Esophagus squamous epithelium (tissue), 5 donors: ENCODE measurements at places on chromosomes 2 and 18. TPM values are rescaled to one million over a fixed set of nuclear protein-coding genes. Genes with fewer than 3 reads are reported as not detected.

DNA sequence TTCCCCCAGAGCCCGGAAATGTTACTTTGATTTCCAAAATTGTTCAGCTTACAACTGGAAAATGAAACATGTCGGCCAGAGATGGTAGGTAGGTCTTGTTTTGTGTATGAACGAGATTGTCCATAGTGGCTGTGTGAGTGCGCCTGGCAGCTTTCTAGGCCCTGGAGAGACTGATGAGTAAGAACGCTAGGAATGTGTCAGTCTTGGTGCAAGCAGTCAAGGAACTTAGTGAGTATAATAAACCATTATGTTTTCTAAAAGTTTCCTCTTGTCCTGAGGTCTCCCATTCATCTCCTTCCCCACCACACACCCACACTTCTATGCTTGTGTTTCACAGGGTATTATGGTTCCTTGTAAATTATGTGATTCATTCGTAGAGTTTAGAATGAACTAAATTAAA is 234.2 kb downstream of the CDH2 start:
- no peaks in the 10 kb centered on the region for H3K4me1 ChIP-seq
- no peaks in the 10 kb centered on the region for H3K27me3 ChIP-seq
- H3K27ac ChIP-seq = no peak overlapping the region
- H3K4me3 ChIP-seq = no peak overlapping the region
- H3K36me3 ChIP-seq = no peaks in the 10 kb centered on the region

- no peaks in the 10 kb centered on the region for H3K36me3 ChIP-seq
- H3K27ac ChIP-seq = no peak overlapping the region
- no peak for DNase-seq
- no peak overlapping the region for H3K4me3 ChIP-seq
Measured at GRCh38 chr18:48575658-48576456, 37.0 kb downstream of the CTIF start.

GRCh38 chr2:44207102-44207501 is 38.4 kb downstream of the PPM1B start:
- H3K4me3 ChIP-seq = no peak overlapping the region
- H3K4me1 ChIP-seq = no peaks in the 10 kb centered on the region
- H3K27me3 ChIP-seq = no peaks in the 10 kb centered on the region
- no peak for DNase-seq
- H3K27ac ChIP-seq = no peak overlapping the region

GRCh38 chr18:46419391-46420141 is 237.5 kb downstream of the LOXHD1 start:
- H3K4me3 ChIP-seq = no peak overlapping the region
- H3K27me3 ChIP-seq = no peaks in the 10 kb centered on the region
- no peak for DNase-seq
- H3K36me3 ChIP-seq = no peaks in the 10 kb centered on the region

DNA sequence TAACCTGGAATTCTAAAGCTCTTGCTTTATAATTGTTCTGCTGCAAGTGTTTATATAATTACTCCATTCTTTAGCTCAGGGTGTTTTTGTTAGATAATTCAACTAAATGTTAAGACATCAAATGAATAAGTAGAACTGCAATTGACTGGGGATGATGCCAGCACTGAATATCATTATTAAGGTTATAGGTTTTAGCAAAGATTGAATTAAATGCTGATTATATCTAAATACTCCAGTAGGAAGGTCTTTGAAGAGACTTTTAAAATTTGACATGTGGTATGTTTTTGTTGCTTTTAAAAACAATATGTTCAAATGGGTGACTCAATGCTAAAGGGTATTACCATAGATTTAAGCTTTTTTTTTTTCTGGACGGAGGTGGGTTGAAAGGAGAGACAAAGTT is 170.1 kb upstream of the THUMPD2 start:
- H3K4me1 ChIP-seq = no peaks in the 10 kb centered on the region
- H3K27me3 ChIP-seq = no peaks in the 10 kb centered on the region
- no peaks in the 10 kb centered on the region for H3K36me3 ChIP-seq
- H3K4me3 ChIP-seq = no peak overlapping the region
- no peak overlapping the region for H3K27ac ChIP-seq

FAP gene
- 0.91 TPM for total RNA-seq

ING5 gene
- 19.0 TPM for total RNA-seq
